ENCODE measurements at places on chromosomes 1 and 21.

DNA sequence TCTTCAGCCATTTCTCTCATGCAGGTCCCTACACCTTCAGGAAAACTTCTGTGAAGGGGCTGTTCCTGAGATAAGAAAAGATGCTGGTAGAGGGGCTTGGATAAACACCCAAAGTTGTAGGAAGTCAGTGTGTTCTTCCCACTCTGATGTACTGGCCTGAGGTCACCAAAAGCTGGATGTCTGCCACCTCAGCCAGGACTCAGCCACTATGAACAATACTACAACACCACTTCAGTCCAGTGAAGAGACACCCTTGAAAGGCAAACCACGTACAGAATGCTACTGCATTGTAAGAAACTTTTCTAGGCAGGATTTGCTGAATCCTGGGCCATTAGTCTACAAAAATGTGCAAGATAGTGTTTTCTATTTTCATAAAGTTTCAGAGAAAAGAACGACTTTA, 2.4 kb downstream of the PTPN14 start:
- DNase-seq = no peak

- no peak for DNase-seq
Observed at GRCh38 chr21:14239281-14239680, 23.3 kb downstream of the RBM11 start.

DNA sequence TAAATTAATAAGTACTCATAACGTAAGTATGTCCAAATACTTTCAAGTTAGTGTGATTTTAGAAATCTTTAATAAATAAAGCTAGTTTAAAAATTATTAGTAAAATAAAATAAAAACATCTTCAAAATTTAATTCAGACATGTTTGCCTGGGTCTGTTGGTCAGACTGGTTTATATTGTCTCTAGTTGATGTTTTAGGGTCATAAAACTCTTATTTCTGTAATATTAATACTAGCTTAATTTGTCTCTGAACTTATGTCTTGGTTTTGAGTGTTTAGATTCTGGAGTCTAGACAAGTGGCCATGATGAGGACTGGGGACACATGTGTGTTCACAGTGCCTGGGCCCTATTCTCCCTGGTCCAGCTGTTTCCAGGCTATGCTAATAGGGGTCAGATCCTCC, 184.5 kb upstream of the TNR start:
- DNase-seq = no peak

DNA sequence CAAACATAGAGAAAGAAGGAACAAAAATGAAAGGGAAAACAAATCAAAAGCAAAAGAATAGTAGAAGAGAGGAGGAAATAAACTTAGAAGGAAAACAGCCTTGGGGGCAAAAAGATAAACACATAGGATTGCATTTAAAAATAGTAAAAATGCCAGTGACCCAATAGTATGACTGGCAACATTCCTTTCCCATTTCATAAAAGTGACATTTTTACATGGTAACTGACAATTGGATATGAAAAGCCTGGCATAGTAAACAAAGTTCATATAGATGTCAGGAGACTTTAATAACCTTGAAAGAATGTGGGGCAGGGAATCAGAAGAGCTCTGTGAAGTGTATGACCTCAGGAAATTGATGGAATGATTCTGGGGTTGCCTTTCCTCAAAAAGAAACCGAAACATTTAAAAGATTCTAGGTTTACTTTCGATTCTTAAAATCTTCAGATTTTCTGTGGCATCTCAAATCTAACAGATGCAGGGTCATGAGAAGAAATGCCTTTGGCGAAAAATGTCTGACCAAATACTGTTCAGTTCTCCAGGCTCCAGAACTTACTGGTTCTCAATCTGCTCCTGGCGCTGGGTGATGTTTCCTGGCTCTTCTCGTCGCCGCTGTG, 33.7 kb downstream of the SPTA1 start:
- DNase-seq = no peak

DNA sequence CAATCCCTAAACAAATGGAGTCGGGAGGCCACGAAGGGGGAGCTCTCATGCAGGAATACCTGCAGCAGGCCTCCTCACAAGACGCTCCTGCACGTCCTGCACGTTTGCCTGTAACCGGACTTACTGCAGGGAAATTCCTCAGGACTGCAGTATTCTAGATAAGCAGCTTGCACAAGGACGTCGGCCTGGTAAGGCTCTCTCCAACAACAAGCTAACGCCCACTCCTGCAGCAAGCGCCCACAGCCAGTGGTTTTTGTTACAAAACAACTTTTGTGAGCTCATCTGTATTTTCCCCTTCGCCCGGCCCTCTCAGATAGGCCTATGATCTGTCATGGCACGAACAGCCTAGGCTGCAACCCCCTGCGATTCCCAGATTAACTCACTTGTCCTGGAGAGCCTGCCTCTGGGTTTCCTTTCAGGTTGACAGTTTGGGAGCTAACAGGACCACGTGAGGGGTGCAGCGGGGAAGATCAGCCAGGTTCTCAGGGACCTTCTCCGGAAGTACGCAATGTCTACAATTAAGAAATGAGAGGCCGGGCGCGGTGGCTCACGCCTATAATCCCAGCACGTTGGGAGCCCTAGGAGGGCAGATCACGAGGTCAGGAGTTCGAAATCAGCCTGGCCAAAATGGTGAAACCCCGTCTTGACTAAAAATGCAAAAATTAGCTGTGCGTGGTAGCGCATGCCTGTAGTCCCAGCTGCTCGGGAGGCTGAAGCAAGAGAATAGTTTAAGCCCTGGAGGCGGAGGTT, 921 bp upstream of the MIB2 start:
- no peak for DNase-seq

DNA sequence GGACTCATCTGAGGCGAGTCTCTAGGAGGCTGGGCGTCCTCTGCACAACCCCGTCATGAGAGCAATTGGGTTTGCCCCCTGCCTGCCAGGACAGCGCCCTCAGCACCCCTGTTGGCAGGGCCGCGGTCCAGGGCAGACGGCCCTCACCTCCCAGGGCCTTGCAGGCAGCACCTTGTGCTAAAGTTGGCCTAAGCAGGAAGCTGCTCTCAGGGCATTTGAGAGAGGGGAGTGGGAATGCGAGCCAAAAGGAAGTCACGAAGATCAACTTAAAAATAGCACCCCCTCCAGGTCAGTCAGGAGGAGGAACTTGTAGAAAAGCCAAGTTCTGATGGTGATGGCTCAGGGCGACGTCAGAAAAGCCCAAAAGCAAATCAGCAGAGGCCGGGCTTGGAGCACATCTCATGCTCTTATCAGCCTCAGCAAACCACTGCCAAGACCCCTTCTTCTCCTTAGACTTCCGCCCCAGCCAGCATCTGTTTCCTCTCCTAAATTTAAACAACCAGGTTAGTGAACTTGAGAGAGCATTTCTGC, 12.6 kb upstream of the ADORA3 start:
- no peak for DNase-seq

DNA sequence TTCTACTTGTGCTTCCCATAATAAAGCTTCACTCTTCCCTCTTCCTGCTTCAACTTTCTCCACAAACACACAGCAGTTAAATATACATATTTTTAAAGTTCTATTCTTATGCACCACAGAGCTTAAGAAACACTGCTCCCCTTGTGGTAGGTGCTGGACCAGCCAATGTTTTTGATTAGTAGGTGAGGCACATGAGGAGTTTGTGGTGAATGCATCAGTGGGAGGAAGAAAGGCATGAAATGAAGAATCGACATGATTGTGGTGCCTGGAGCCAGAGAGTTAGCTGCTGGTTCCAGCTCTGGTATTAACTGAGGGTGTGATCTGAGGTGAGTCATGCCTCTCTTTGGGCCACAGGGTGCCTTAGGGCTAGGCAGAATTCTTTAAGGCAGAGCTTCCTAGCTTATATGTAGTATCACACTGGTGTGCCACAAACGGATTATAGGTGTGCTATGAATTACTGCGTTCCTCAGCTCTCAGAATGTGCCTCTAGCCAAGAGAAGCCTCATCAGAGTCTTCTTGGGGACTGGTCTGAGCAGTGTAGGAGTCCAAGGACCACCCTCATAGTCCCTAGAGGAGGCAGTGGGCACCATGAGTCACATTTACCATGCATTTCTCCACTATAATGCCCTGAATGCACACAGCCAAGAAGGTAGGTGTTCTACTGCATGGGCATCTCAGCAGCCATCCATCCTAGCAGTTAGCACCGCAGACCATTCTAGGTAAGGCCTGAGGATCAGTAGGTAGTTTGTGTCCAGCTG, 97.4 kb upstream of the SGIP1 start:
- peak; percentile 42 for DNase-seq

DNA sequence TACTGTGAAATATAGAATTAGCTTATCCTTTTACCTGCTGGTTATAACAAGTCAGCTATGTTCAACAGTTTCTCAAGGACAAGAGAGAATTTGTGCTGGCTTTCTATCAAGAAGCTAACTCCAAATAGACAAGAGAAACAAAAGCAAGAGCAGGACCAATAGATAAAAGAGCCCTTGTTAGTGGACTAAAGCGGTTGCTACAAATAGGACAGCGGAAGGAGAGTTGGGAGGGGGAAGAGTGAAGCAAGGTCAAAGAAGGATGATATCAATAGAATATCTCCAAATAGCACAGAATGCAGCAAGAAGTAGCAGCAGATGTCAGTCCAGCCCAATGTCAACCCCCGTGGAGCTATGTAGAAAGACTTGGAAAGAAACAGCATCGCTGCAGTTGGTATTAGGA, 53.0 kb upstream of the AKT3 start:
- DNase-seq = no peak

- no peak for DNase-seq
Observed at GRCh38 chr21:43872531-43873197, 7.6 kb downstream of the AGPAT3 start.

- no peak for DNase-seq
Observed at GRCh38 chr21:42829417-42829816, 49.9 kb downstream of the WDR4 start.

DNA sequence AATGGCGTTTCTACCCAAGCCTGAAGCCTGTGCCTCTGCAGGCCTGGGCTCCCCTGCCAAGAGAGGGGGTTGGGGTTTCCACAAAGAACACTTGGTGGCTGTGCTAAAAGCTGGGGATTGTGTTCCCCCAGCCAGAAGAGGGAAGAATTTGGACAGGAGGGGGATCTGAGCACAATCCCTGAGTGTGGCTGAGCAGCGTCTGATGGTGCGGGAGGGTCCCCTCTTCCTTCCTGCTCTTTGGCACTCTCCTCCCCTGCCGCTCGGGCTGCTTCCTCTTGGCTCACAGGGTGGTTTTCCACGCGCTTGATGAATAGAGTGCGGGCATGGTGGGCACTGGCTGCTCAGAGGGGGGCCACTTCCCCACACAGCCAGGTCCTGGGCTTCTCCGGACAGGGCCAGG, 3.7 kb downstream of the GPR37L1 start:
- no peak for DNase-seq

GRCh38 chr1:186869526-186870228, 40.9 kb downstream of the PLA2G4A start:
- DNase-seq = no peak

- DNase-seq = no peak
Observed at GRCh38 chr1:25442178-25442577, 11.5 kb downstream of the MACO1 start.

- no peak for DNase-seq
Observed at GRCh38 chr1:201250326-201251011, 32.8 kb upstream of the PKP1 start.

DNA sequence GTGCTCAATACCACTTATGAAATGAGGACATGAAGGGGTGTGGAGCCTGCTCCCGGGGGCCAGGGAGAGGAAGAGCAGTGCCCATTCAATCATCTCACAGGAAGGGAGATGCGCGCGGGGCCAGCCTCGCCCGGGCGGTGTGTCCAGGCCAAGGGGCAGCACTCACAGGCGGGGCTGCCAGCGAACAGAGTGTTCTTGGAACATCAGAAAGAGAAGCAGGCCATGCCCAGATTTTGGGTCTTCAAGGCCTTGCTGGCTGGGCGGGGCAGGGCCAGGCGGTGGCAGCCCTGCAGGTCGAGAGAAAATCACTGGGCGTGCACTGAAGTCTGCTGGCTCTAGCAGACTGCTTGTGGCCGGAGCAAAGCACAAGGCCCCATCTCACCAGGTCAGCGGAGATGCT, 168.6 kb downstream of the PRDM16 start:
- DNase-seq = no peak

DNA sequence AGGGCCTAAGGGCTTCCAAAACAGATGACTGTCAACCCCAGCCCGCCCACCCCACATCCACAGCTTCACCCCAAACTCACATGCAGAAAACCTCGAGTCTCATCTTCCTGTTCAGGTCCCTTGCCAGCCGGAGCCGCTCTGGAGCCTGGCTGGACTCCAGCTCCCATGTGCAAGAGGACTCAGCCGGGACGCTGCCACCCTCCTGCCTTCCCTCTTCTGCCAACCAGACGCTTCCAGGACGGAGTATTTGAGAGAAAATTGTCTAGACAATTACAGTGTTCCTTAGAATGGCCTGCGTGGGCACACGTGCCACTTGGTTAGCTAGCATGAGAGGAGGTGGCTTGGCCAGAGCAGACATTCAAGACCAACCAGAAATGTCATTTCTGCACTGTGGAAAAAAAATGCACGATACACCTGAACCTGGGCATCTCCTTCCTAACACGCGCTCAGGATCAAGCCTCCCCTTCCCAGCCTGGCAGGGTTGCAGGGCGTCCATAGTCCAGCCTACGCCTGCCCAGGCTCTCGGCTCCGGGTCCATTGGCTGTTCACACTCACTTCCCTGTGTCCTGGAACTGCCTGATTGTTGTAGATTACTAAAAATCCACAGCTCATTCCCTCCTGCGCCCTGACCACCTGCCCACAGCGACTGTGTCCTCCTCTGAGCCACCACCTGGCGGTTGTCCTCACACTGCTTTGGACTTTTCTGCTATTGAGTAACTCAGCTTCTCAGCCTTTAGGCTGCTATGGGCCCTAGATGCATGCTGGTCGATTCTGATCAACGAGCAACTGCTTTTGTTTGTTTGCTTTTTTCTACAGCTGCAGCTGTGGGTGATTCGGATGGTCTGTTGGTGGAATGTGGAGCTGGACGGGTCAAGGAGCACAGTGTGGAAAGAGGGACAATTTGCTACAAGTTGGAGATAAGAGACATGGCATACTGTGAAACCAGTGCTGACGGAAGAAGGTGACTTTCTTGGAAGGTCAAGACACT, at the start of gene CLDN14:
Gene CLDN14, minus strand, starts transcription at position 708 of the 988 bp plus-strand sequence. CDS start 18,427 bp downstream, outside the sequence.
- DNase-seq = no peak

DNA sequence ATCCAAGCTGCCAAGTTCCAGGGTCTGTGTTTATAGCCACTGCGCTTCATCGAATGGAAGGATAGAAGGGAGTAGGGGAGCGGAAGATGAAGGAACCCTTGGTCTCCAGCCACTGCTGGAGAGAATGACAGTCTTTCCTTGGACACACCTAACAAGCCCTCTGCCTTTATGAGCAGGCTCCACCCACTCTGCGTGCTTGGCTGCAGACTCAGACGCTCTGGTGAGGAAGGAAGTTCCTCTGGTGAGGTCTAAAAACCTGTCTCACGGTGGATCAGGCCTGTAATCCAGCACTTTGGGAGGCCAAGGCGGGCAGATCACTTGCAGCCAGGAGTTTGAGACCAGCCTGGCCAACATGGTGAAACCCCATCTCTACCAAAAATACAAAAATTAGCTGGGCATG, 55.4 kb downstream of the MATN1 start:
- no peak for DNase-seq

DNA sequence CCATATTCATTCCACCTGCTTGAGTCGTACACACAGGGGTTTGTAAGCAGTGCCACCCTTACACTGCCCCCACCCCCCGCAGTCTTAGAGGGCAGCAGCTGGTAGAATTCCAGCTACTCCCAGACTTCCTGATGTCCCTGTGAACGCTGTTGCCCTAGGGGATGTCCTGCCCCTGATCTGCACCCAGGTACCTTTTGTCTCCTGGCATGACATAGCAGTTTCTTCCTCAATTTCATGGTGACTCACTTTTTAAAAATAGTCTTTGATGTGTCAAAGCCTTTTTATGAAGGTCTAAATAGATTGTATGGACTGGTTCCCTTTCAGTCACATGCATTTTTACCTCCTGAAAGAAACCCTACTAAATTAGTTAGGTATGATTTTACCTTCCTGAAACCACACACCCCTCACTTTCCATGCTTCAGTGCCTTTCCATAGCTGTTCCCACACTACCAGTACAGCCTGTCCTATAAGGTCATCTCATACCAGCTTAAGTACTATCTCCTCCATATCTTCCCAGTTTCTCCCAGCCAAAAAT, 76.4 kb downstream of the ST3GAL3 start:
- DNase-seq = no peak
